ENCODE measurements at places on chromosomes 11 and 22.

DNA sequence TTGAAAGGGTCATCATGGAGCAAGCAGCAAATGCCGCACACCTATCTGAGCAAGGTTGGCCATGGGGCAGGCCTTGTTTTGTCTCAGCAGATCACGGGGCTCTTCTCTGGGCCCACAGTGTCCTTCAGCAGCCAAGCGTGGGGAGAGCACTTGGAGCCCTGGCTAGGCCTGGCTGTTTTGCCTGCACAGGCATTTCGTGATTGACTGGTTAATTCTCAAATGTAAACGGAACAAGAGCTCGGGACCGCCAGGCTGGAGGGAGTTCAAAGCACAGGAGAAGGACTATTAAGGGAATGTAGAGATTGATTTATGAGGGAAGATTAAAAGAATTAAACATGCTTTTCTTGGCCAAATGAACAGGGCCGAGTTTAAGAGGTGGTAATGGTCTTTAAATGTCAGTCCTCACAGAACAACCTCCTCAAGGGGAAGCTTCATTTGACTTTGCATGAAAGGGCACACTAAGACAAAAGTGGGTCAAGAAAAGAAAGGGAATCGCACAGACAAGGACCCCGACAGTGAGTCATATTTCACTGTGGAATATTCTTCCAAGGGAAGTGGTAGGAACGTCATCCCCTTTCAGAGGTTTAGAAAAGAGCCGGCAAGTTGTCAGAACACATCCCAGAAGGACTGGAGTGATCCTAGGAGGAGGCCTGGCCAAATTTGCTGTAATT, 20.7 kb downstream of the SPON1 start:
- DNase-seq: no peak

DNA sequence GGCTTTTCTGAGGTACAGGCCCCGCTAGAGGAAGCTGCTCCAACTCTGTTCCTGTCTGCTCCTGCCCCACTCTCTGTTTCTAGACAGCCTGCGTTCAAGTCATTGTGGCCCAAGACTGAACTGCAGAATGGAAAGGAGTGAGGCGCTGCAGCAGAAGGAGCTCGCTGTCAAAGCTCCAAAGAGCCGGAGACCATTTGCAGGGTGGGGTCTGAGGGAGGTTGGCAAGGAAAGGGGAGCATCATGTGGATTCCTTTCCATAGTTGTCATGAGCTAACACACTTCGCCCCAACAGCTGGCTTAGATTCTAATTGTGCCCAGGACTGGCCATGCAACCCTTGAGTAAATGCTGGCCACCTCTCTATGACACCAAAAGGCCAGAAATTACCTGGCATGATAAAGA, 18.8 kb downstream of the APOL4 start:
- no peak for DNase-seq

GRCh38 chr11:15295695-15296094, 181.0 kb downstream of the INSC start:
- DNase-seq: no peak

DNA sequence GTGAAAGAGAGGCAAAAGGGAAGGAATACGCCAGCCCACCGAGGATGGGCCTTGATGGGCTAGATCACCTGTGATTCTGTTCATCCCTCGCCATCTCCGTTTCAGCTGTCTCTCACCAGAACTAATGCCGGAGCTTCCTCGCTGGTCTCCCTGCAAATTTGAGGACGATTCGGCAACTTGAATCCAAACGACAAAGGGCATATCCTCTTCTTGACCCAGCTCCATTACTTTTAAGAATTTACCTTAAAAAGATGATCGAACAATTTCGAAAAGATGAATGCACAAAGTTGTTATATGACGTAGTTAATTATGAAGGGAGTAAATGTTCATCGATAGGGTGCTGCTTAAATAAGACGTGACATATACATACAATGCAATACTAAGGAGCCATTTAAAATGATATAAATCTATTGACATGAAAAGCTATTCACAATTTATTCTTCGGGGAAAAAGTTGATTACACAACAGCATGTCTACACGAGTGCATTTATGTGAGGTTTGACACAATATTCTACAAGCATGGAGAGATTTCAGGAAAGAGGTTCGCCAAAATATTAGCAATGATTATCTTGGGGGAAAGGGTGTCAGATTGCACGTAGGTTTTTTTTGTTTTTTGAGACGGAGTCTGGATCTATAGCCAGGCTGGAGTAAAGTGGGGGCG, 937 bp upstream of the FAM168A start:
- DNase-seq: no peak

Data from fibroblast of skin of left quadriceps (primary cell).